Upper lobe of left lung (tissue), 6 donors: ENCODE measurements at places on chromosomes 6 and 20. TPM values are rescaled to one million over a fixed set of nuclear protein-coding genes. Genes with fewer than 3 reads are reported as not detected.

AKAP12 gene
- total RNA-seq = 27.2 TPM

DNA sequence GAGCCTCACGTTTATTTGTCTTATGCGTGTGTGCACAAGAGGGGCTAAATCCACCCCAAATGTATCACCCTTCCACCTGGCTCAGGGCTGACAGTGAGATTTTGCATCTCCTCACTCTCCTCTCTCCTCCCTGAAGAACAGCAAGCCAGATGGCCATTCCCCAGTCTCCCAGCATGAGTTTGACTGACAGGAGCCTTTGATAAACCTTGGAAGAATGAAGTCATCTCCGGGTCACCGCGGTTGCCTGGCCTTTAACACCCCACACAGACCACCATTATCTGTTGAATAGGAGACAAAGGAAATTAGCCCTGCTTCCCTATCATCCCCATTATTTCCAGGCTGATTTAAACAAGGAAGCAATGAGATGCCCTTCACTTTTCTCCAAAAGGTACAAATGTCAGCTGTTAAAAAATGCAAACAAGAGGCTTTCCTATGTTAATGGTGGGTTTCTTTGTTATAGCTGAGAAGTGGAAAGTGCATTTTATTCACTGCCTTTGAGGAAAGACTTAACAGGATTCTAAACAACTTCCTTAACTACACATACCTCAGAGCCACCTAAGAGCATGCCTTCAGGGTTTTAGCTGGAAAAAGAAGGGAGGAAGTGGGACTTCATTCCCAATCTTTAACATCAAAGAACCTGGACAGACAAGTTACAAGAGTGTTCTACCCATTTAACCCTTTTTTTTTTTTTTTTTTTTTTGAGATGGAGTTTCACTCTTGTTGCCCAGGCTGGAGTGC is 524.8 kb upstream of the ID4 start:
- no peak for DNase-seq

GRCh38 chr20:40617594-40617993 is 71.4 kb downstream of the MAFB start:
- DNase-seq = no peak

GRCh38 chr6:6969761-6970223 is 138.0 kb upstream of the RREB1 start:
- no peak for DNase-seq

GRCh38 chr6:125932451-125932795 is 24.1 kb upstream of the HINT3 start:
- no peak for DNase-seq

DNA sequence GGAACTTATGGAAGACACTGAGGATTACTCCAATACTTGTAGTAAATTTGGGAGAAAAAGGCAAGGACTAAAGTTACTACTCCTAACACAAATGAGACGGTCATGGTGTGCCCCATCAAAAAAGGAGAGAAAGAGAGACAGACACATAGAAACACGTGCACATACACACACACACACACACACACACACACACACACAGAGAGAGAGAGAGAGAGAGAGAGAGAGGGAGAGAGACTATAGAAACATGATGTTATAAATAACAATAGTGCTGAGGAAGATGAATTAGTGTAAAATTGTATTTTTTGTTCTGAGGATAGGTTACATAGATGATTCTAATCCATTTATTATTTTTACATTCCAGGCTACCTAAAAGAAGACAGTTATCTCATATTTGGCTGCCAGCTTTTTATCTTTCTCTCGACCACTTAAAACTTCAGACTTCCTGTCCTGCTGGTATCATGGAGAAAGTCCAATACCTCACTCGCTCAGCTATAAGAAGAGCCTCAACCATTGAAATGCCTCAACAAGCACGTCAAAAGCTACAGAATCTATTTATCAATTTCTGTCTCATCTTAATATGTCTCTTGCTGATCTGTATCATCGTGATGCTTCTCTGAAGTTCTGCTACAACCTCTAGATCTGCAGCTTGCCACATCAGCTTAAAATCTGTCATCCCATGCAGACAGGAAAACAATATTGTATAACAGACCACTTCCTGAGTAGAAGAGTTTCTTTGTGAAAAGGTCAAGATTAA is 10.5 kb downstream of the PLN start:
- DNase-seq = no peak

OPRM1 gene
- not detected for total RNA-seq

KIAA0408 gene
- 30.4 TPM for total RNA-seq

RNF217 gene
- total RNA-seq = 28.1 TPM

DNA sequence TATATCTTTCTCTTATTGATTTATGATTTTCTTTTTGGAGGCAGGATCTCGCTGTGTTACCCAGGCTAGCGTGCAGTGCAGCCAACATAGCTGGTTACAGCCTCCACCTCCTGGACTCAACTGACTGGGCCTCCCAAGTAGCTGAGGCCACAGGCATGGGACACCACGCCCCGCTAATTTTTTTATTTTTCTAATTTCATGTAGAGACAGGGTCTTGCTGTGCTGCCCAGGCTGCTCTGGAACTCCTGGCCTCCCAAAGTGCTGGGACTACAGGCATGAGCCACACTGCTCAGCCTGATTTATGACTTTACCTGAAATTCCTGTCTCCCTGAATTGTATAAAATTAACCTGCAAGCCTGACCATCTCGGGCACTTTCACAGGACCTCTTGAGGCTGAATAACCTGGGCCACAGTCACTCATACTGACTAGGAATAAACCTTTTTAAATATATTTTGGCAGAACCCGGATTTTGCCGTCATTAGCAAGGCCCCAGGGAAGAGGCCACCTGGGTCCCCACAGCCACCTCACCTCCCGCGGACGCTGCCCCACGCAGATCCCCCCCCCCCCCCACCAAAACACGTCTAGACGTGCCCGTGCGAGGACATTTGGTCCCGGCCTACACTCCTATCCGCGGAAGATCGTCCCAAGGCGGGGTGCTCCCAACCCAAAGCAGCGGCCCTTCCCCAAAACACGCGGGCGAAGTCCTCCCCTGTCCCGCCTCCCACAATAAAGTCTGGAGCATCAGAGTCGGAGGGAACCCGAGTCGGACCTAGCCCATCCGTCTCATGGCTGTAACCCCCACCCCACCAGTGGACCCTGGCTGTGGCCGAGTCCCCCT is 902 bp downstream of the ZNF337 start:
- DNase-seq = no peak

HSPA1L gene
- 1.8 TPM for total RNA-seq

- no peak for DNase-seq
Observed at GRCh38 chr20:53894707-53895384, 175.5 kb downstream of the BCAS1 start.

DNA sequence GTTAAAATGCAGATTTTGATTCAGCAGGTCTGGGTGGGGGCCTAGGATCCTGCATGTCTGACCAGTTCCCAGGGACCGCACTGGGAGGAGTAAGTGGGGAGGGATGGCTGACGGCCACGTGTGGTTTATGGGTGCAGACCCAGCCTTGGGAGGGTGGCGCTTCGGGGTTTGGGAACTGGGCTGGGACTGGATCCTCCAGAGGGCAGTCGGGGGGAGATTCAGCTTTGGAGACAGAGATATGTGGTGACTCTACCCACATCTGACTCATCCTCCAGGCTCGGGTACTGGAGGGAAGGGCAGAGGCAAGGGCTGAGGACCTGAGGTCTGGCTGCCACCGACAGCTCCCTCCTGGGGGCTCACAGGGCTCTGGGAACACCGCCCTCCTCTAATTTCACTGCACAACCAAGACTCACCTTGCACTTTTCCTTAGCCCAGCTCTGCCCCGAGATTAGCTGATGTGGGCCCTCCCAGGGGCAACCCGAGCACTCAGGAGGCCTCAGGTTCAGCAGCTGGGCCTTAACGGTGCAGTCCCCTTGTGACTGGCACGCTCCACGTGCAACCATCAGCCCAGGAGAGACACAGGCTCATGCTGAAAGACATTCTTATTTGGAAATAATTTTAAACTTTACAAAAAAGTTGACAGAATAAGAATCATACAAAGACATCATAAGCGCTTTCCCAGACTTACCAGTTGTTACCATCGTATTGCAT is 172.8 kb upstream of the PMEPA1 start:
- no peak for DNase-seq

RNF182 gene
- total RNA-seq = 2.1 TPM

GRCh38 chr20:62230276-62230675 is 8.0 kb upstream of the OSBPL2 start:
- no peak for DNase-seq

DNA sequence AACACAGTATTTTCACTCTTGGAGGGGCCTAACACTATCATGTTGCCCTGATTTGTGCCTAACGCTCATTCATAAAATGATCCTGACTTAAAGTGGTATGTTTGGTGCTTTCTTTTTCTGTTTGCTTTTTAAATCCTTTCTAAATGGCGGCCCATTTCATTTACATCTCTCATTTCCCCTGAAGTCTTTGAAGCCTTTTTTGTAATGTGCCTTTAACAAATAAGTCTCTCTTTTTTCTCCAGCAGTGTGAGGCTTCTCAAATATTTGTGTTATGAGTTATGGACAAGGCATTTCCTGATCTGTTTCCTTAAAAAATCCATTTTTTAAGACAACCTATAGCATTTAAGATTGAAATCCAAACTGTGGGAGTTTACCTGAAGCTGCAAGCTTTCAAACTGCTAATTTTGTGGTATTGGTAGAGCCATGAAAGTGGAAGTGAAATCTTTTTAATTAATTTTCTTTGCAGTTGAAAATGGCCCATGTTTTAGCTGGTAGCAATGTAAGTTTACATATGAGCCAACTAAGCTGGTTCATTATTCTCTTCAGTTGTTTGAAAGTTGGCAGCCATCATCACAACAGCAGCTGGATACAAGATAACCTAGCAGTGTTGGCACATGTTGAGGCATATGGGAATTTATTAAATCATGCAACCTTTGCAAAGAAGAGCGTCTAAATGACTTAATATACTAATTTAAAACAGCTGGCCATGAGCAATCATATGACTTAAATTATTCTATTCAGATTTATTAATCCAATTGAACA is 469.7 kb downstream of the CDKAL1 start:
- DNase-seq = no peak

- peak; percentile 56 for DNase-seq
Observed at GRCh38 chr6:25056130-25056529, 120.4 kb upstream of the RIPOR2 start.

- DNase-seq = peak; percentile 81
Observed at GRCh38 chr20:17558154-17558940, 11.5 kb upstream of the DSTN start.

SSTR4 gene
- not detected for total RNA-seq

CTAGE9 gene
- not detected for total RNA-seq

DNA sequence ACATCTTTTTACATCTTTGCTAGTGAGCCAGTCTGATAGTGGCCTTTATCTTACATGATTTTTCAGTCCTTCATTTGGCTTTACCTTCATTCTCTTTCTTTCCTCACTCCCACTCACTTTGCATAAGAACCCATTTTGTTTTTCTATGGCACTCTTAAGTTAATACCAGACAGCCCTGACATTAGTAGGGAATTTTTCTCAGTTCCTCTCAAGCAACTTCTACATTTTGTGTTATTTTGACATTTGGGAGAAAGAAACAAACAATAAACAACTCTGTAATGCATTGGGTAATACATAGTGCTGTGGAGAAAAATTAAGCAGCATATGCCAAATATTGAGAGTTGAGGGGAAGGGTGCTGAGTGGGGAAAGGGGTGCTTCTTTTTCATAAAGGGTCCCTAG is 524.1 kb upstream of the JAG1 start:
- no peak for DNase-seq

SLC22A1 gene
- total RNA-seq = 0.67 TPM

DNA sequence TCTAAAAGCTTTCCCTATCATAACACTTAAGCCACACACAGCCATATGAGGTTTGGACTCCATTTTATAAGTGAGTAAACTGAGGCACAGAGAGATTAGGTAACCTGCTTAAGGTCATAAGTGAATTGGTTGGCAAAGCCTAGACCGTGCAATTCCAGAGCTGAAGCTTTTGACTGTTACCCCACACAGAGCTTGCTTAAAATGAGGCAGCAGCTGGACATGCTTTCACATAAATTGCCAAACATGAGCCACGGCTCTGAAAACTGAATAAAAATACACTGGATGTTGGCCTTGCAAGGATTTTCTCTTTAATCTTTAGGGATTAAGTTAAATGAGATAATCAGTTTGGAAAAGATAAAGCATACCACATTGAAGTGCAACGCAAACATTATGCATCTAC is 2.5 kb downstream of the RIPOR2 start:
- no peak for DNase-seq

DNA sequence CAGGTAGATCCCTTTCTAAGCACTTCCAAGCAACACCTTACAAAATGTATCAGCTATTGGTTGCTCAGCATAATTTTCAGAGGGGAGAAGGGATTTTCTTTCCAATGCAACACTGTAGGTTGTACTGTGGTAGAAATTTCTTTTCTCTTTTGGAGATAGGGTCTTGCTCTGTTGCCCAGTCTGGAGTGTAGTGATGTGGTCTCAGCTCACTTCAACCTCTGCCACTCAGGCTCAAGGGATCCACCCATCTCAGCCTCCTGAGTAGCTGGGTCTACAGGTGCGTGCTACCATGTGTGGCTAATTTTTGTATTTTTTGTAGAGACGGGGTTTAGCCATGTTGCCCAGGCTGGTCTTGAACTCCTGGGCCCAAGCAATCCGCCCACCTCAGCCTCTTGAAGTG is 16.3 kb downstream of the RAD21L1 start:
- DNase-seq = no peak

GRCh38 chr20:43372051-43372450 is 85.6 kb upstream of the SRSF6 start:
- no peak for DNase-seq

- no peak for DNase-seq
Observed at GRCh38 chr6:108995296-108995695, 99.3 kb downstream of the SESN1 start.

DNA sequence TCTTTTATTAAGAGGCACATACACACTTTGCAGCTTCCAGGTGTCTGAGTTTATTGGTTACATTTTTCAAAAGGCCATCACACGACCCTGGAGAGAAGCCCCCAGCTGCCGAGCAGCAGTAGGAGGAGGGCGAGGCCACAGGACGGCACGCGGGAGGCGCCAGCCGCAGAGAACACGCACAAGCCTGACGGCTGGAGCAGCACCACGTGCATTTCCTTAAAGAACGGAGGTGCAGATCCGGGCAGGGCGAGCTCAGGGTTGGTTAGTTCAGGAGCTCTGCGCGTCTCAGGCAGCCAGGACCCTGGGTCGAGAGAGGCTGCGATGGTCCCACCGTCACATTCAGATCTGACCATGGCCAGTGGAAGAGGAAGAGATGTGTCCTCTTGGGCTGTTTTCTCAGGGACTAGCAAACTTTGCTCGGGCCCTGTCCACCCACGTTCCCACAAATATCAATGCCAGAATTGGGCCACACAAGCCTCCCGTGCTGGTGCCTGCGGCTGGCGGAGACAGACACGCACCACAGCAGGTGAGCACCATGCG is 121.4 kb upstream of the AFDN start:
- DNase-seq = no peak

PAK5 gene
- 0.30 TPM for total RNA-seq

GRCh38 chr6:46549155-46549554 is 57.9 kb upstream of the RCAN2 start:
- DNase-seq = no peak

- DNase-seq = no peak
Observed at GRCh38 chr6:62371453-62372210, 85.6 kb upstream of the KHDRBS2 start.
